ENCODE measurements at places on chromosomes 16 and 17.

- DNase-seq, result no peak
These were observed 12.1 kb downstream of the TBX4 start for GRCh38 chr17:61464130-61464842.

DNA sequence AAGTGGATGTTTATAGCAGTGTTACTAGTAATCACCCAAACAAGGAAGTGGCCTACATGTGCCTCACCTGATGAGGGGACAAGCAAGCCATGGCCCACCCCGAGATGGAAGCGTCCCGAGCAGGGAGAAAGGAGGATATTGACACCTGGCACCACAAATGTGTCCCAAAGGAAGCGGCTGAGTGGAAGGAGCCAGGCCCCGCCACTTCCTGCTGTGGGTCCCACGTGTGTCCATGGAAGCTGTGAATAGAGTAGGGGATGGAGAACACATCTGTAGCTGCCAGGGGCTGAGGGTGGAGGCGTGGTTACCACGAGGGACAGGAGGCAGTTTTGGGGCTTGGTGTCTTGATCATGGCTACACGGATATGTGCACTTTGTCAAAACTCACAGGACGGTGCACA is 49.2 kb downstream of the KCNJ12 start:
- no peak for DNase-seq

DNA sequence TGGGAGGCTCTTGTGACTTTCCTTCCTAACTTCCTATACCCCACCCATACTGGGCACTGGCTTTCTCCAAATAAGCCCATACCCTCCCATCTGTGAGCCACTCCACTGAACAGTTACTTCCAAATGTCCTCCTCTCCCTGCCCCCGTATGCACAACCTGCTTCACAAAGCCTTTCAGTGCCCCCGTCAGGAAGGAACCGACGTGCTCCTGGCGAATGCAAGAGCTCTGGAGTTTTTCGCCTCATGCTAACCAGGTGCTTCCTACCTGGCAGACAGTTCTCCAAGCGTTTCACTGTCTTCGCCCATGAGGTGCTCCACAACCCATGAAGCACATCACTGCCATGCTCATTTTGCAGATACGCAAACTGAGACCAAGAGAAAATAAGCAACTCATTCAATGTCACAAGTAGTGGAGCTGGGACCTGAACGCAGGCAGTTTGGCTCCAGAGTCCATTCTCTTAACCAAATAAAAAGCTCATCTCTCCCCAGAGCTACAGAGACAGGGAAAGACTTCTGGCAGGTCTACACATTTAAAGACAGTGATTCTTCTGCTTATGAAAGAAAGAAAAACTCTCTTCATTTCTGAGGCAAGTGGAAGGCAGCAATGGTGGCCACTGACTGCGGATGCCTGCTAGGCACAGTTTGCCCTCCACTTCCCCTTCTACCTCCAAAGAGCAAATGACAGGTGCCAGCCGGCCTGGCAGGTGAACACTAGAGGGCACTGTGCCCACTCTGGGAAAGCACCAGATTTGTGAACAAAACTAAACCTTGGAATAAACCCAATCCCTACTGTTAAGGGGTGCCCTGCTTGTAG is 23.8 kb downstream of the SPHK1 start:
- peak; percentile 31 for DNase-seq

DNA sequence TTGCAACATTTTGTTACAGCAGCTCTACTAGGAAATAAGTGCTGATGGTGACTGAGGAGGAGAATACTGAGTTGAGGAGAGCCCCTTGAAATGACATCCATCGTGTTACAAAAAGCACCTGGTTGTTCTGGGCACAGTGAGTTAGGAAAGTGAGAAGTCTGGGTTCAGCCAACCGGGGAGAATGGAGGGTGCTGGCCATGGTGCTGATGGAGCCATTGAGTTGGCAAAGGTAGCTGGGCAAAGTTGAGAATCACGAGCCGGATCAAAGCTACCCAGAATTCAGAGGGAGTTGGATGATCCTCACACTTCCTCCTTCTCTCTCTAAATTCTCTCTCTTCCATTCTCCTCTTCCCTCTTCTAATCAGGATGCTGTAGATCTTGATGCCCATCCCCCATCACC is 35.0 kb upstream of the ASIC2 start:
- no peak for DNase-seq

DNA sequence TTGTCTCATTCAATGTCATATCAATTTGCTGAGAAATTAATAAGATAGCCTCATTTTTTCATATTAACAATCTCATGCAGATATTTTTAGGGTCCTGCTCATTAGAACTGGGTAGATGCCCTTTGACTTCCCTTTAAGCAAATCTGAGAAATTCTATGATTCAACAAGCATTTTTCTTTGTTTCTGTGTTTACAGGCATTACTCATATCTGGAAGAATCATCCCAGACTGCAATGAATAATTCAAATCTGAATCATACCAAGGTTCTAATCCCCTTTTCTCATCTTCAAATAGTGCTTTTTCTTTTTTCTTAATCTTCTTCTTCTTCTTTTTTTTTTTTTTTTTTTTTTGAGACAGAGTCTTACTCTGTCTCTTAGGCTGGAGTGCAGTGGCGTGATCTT is 69.2 kb upstream of the KIFC3 start:
- DNase-seq, result no peak

Data from activated CD8-positive, alpha-beta memory T cell treated with anti-CD3 and anti-CD28 coated beads for 4 hours (primary cell).